ENCODE measurements at places on chromosomes 5 and 9. TPM values are rescaled to one million over a fixed set of nuclear protein-coding genes. Genes with fewer than 3 reads are reported as not detected.

- DNase-seq = no peak
Measured at GRCh38 chr5:82405618-82406204, 127.6 kb upstream of the RPS23 start.

The SLC1A1 gene
- total RNA-seq = 1.4 TPM

- no peak for DNase-seq
Measured at GRCh38 chr9:72937545-72937944, 15.3 kb downstream of the ALDH1A1 start.

DNA sequence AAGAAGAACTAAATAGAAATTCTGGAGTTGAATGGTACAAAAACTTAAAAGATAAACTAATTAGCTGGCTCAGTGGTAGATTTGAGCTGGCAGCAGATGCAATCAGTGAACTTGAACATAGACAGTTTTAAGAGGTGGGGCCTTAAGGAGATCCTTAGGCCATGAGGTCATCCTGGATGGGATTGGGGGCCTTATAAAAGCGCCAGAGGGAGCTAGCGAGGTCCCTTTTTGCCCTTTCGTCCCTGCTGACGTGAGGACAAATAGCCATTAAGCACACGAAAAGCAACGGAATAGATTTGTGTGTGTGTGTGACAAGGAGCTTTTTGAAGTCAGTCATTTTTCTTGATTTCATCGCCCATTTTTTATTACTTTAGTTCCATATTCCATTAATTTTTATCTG lies 83.3 kb downstream of the ZNF354C start:
- DNase-seq = no peak

The AGXT2 gene
- not detected for total RNA-seq

- DNase-seq = no peak
Measured at GRCh38 chr9:107251756-107252322, 31.2 kb upstream of the RAD23B start.

- DNase-seq = no peak
Measured at GRCh38 chr9:105539452-105539851, 18.5 kb upstream of the FKTN start.

The IL9 gene
- total RNA-seq = not detected

- DNase-seq = no peak
Measured at GRCh38 chr5:72355706-72356299, 35.6 kb downstream of the PTCD2 start.

DNA sequence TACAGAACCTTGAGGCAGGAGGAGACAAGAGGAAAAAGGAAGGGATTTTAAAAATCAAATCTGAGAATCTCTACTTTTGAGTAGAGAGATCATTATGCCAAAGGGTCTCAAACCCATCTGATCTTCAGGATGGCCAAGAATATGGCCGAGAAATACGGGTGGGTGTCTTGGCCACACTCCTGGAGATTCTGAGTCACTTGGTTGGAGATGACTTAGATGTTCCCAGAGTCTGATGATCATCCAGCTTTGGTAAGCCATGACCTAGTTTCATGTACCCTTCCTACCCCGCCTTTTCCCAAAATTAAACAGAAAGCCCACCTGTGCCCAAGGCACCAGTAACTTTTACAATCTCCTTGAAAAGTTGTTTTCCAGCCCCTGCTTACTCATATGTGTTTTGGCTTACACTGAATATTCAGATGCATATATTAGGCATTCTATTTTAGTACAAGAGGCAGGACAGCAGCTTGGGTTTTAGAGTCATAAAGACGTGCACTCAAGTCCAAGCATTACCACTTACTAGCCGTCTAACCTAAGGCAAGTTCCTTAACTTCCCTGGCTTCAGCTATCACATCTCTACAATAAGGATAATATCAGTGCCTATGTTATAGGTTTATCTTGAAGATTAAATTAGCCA lies 167.0 kb upstream of the GPR151 start:
- no peak for DNase-seq

- DNase-seq = no peak
Measured at GRCh38 chr5:1731091-1731639, 68.5 kb downstream of the MRPL36 start.

DNA sequence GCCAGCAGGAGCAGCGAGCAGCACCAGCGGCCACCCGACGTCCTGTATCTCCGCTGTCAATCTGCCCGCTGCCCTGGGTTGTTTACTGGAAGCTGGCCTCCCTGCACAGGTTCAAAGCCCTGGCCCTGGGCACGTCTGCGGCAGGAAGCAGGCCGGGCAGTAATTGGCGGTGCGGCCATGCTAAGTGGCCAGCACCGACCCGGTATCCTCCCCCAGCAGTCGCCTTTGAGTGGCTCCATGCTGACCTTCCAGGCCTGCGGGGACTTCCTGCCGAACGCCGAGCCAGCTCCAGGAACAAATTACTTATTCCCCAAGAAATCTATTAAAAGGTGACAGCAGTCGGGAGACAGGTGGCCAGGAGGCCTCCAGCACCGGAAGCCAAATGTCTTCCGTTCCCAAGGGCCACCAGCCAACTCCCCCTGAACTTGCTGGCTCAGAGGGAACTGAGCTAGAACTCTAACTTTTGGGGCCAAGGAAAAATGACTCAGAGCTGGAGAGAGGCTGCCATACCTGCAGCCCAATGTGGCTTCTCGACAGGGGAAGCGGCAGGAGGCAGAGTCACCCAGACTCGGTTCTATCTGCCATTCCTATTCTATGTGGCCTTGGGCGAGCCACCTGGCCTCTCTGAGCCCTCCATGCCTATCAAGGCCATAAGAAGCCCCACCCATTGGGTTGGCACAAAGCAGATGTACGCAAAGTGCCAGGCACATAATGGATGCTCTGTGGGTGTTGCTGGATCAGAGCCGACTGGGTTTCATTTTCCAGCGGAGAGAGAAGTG lies 13.7 kb upstream of the PSMB7 start:
- DNase-seq = no peak

The RHOBTB3 gene
- 5.0 TPM for total RNA-seq

The ARL14EPL gene
- total RNA-seq = not detected

The GRIA1 gene
- total RNA-seq = not detected

- DNase-seq = no peak
Measured at GRCh38 chr5:55650386-55650785, 61.7 kb downstream of the SLC38A9 start.

DNA sequence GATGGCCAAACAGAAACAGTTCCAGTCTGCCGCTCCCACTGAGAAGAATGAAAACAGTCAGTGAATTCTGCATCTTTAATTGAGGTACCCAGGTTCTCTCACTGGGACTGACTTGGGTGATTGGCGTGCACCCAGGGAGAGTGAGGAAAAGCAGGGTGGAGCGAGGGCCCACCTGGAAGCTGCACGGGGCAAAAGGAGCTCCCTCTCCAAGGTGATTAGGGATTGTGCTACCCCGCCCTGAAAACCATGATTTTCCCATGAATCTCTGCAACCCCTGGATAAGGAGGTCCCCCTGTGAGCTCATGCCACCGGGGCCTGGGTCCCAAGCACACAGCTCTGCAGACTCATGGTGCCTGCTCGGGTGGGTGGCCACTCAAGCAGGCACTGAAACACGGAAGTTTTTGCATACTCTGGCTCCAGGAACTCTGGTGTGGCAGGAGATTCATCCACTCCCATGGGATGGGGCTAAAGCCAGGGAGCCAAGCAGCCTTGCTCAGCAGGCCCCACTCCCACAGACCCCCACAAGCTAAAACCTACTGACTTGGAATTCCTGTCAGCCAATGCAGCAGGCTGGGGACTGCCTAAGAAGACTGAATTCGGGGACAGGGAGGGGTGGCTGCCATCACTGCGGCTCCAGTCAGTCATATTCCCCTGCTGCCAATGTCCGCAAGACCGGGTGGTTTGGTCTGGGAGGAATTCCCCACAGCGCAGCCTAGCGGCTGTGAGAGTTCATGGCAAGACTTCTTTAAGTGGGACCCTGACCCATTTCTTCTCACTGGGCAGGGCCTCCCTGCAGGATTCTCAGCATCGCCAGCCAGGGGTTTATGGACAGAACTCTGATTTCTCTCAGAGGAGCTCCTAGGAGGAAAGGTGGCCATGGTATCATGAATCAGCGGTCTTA lies 652.2 kb upstream of the RGMB start:
- DNase-seq = no peak

The MEIKIN gene
- not detected for total RNA-seq

- DNase-seq = no peak
Measured at GRCh38 chr5:103041071-103041676, 78.8 kb downstream of the GIN1 start.

- DNase-seq = no peak
Measured at GRCh38 chr9:105055917-105056316, 128.0 kb upstream of the ABCA1 start.

GRCh38 chr9:93048566-93049448 lies 9.7 kb upstream of the SUSD3 start:
- no peak for DNase-seq

- DNase-seq = no peak
Measured at GRCh38 chr5:127867022-127867783, 164.0 kb downstream of the CCDC192 start.

GRCh38 chr9:117448066-117448465 lies 33.2 kb upstream of the ASTN2 start:
- DNase-seq = no peak

DNA sequence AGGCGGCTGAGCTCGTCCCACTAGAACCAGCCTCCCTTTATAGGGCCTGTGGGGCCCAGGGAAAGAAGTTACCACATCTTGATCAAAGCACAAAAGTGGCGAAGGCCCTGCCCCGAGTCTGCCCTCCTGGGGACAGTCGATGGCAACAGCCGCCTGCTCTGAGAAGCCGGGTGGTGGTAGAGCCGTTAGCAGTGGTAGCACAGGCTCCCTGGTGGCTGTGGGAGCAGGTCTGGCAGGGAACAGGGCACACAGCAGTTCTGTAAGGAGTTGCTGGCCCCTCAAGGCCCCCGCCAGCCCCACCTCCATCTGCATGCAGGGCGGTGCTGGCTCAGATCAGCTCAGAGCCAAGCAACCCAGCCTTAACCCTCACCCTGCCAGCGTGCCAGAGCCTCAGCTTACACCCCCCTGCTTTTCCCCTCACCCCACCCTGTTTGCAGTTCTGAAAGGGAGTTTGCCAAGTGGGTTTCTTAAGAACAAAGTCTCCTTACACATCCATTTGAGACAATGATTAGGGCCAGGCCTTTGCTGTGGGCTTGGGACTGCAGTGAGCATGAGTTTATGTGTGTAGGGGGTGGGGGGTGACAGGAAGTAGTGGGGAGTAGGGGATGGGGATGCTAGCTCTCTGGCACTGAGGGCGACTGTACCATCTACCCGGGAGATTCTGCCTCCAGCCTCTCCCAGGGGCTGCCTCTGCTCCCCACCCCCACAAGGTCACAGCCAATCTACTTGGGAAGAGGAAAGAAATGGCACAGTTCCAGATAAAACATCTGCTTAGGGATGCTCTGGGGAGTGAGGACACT lies 11.8 kb downstream of the ACSL6 start:
- no peak for DNase-seq

DNA sequence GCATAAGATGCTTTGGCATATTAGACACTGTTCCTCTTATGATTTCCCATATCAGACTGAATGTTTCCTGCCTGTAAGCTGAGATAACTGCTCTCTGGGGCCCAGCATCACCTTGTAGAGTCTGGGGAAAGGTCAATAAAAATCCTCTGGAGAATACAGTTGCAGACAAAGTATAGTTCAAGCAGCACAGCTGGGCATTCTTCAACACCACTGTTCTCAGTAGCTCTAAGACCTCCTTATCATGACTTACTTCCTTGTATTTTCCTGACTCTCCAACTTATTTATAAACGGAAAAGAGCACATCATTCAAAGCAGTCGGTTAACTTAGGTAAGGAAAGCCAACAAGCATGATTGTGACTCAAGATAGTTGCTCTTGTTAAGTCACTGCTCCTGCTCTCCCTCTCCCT lies 208.7 kb upstream of the RASEF start:
- no peak for DNase-seq

The SVEP1 gene
- not detected for total RNA-seq

The NR6A1 gene
- 3.1 TPM for total RNA-seq

DNA sequence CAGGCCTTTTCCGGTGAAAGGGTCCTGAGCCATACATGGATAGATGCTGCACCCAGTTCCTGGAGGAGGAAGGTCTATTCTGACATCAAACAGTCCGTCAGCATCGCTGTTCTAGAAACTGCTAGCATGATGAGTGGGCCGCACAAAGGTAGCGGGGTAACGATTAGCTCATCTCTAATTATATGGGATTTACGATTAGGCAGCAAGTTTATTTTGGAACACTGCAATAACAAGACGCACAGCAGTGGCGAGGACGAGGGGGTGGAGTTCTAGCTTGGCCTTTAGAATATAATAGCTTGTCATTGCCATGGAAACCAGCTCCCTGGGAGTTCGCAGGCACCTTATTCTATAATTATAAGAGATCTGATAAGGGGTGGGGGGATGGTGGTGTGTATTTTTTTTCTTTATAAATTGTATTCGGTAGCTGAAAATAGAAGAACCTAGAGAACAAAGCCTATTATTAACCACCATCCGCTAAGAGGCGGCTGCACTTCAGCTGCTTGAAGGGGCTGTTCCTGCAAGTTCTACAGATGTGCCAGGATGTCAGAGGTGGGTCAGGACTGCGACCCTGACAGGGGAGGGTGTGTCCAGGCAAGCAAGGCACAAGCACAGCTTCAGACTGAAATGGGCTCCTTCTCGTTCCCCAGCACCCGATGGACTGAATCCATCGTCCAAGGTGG lies 311.0 kb downstream of the AGTPBP1 start:
- DNase-seq = no peak

- no peak for DNase-seq
Measured at GRCh38 chr9:131657037-131657377, 82.9 kb downstream of the RAPGEF1 start.

DNA sequence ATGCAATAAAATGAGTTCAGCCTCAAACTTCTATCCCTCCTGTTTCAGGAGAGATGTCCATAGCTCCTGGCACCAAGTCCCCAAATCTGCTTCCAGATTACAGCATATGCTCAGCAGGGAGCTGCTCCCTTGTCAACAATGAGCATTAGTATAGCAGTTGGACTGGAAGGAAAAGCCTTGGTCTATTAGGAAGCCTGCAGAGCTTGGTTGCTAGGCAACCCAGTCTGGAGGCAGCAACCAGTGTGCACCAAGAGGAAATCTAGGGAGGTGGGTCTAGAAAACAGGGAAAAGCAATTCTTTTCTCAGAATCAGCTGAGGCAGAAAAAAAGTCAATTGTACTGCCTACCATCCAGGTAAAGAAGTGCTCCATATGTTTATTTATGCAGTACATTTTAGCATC lies 229.5 kb upstream of the NMUR2 start:
- no peak for DNase-seq

DNA sequence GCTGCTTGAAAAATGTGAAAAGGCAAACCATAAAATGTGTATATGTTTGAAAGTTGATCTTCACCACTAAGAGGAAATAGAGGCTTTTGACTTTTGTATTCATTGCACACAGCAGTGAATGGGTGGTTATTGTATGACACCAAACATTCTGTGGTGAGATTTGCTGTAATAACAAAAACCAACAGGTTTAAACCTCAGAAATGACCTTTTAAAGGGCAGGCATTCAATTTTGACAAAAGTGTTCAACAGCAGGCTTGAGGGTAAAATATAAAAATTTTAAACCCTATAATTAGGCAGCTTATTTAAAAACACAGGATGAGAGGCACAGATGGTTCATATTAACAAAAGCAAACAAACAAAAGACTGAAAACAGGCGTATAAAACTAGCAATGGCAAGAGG lies 128.1 kb upstream of the NUDT12 start:
- no peak for DNase-seq

The SET gene
- total RNA-seq = 762 TPM
